Stimulated activated CD8-positive, alpha-beta memory T cell treated with anti-CD3 and anti-CD28 coated beads, Interleukin-4, amount 100 ng/mL, for 1 hour (primary cell): ENCODE measurements at places on chromosomes 7 and 10.

GRCh38 chr10:92729886-92730285, 40.1 kb downstream of the HHEX start:
- no peak for DNase-seq

DNA sequence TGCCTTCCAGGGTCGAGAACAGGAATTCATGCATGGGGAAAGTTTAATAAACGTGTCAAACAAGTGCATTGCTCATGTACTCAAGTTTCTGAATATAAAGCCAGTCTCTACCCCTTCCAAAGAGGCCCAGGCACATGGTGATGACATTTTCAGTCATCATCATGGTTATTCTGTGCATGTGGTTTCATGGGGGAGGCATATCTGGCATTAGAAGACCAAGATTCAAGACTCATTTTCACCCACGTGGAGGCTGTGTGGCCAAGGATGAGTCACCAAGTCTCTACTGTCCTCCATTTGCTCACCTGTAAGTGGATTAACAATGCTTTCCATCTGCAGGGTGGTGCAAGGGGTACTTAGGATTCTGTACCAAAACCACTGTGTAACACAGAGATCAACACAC, 34.0 kb upstream of the CNPY1 start:
- DNase-seq: no peak

DNA sequence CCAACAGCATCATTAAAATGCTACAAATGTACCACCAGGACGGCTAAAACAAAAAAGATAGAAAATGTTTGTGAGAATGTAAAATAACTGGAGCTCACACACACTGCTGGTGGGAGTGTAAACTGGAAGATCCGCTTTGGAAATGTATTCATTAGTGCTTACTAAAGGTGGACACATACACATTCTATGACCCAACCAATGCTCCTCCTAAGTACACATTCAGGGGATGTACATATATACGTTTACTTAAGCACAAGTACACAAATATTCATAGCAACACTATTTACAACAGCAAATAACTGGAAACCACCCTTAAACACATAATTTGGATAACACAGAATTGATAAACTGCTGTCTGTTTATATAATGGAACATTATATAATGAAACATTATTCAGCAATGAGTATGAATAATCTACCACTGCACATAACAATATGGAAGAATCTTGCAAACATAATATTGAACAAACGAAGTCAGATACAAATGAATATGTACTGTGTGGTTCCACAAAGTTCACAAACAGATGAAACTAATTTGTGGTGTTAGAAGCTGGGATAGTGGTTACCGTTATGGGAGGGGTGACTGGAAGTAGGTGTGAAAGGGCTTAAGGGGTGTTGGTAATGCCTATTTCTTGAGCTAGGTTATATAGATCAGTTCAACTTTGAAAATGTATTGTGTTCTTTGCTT, 52.1 kb downstream of the STRA8 start:
- no peak for DNase-seq

DNA sequence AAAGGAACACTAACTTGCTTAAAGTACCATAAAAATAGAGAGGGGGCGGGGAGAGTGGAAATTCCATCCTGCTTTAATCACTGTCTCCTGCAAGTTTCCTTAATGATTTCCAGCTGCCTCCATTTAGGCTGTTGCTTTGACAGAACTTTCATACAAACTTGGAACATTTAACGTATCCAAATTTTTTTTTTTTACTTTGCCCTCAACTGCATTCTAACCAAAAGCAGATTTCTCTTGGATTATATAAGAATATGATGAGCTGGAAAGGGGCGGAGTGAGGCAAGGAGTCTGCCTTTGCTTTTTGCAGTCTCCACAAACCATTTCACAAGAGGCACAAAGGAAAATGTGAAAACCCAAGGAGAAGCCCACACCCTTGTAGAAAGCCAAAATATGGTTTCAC, 46.6 kb upstream of the COL1A2 start:
- no peak for DNase-seq

DNA sequence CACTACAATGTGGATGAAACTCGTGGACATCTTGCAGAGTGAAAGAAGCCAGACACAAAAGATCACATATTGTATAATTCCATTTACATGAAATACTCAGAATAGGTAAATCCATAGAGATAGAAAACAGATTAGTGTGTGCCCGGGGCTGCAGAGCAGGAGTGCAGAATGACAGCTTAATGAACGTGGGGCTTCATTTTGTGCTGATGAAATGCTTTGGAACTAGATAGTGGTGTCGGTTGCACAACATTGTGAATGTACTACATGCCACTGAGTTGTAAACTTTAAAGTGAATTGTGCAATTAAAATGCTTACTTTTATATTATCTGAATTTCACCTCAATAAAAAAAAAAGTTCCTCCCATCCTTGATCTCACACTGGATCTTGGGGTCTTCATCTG, 31.8 kb upstream of the CARD11 start:
- DNase-seq: no peak

DNA sequence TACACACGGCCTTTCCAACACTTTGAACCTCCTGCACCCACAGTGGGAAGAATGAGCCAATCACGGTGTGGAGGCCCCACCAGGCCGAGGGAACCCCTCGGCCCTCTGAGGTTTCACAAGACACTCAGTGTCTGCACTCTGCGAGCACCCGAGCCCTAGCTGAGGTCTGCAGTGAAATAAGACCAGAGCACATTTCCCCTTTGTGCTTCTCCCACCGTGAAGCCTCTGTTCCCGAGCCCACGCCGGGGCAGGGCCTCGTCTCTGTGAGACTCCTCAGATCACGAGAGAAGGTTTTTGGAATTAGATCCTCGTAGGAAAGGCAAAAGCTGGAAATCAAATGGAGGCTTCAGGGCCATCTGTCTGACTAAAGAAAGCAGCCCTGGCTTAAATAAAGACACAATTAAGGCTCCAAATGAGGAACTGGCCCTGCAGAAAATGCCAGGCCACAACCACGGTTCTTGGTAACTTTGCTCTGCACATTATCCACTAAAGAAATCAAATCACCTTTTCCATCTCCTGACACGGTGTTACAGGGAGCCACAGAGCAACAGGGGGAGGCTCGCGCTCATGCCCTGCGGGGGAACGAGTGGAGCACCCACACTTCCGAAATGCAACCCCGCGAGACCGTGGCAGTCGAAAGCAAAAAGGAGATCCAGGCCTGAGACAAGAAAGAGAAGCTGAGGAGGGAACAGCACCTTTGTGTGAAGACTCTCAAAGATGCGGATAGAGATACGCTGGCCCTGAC, 43.7 kb downstream of the FAM53B start:
- DNase-seq: no peak

DNA sequence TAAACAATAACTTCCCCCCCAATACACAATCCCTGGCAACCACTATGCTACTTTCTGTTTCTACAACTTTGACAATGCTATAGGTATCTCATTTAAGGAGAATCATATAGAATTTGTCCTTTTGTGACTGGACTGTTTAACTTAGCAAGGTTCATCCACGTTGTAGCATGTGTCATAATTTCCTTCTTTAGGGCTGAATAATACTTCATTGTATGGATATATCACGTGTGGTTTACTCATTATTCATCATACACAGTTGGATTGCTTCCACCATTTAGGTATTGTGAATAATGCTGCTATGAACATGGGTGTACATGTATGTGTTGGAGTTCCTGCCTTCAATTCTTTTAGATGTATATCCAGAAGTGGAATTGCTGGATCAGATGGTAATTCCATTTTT, 111.0 kb downstream of the LMBR1 start:
- no peak for DNase-seq

DNA sequence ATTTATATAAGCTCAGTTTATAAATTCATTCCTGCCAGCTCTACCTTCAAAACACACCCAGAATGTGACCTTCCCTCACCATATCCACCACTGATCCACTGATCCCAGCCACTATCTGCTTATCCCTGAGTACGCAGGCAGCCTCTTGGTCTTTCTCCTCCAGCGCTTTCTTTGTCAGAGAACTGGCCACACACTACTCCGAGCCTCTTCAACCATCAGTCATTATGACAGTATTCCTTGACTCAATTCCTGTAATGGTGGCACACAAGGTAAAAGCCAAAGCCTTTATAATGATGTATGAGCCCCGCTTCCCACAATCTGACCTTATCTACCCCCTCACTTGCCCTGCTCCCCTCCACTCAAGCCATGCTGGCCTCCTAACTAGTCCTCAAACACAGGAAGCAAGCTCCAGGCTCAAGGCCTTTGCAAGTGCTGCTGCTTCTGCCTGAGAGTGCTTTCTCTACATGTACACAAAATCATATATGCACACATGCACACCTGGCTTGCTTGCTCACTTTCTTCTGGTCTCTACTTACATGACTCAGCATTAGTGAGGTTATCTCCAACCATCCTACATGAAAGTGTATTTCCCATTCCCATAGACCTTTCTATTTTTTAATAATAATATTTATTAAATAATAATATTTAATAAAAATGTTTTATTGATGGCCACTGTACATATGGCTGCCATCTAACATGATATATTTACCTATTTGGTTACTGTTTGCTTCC, 150.4 kb upstream of the FEZF1 start:
- DNase-seq: no peak

GRCh38 chr7:1431634-1432380, 27.5 kb downstream of the MICALL2 start:
- DNase-seq: no peak

DNA sequence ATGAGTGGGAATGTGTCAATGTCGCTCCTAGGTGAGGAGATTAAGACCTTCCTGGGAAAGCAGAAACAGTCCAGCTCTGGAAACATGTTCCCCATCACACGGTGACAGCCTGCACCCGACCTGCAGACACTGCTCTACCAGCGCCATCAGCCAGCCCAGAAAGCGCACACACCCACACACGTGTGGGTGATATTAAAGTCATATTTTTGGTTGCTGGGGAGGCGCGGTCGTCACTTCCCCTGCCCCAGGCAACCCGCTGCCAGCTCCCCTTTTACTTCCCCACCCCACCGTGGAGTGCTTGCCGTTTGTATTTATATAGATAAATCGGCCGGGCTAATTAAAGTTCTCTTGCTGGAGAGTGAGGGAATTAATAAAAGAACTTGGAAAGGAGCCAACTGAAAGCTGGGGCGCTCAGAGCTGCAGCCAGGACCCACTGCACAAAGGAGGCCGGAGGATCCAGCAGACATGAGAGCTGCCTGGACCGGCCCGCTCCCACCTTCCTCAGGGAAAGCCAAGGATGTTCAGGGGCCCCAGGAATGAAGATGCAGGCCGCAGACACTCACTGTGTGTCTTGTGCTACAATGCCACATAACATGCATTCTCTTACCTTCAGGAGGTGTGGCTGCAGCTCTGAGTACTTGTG, 145.2 kb upstream of the UNC5B start:
- no peak for DNase-seq

DNA sequence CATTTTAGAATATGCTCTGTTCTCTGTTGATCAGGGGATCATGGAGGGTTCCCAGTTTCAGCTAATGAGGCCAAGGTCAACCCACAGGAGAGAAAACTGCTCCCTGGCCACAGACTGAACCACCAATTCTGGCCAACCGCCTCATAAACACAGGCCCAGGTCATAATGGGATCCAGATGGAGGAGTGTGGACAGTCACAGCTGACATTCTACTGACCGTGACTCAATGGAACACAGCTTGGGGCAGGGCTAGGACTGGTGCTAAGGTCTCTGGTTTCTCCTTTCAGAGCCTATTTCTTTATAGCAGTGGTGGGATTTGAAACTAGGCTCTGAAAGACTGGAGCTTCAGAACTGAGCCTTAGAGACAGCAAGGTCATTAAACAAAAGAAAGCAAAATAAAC, 68.3 kb downstream of the HIPK2 start:
- no peak for DNase-seq

GRCh38 chr10:133127291-133128125, 32.5 kb upstream of the KNDC1 start:
- DNase-seq: no peak

DNA sequence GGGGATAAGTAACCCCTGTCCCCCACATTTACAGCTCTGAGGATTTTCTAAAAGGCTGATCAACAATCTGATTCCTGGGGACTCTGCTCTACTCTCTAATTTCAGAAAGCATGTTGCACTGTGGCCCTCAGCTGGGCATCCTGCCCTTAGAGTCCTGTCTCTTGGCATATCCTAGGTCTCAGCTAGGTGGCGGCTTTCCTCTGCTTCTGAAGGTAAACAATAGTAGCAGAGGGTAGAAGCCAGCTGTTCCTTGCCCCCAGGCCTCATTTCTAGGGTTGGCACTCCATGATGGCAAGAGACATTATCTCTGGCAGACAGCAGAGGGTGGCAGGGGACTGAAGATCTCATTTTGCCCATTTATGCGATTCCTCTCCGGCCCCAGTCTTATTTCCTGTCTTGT, 77.0 kb downstream of the ADCYAP1R1 start:
- DNase-seq: no peak

DNA sequence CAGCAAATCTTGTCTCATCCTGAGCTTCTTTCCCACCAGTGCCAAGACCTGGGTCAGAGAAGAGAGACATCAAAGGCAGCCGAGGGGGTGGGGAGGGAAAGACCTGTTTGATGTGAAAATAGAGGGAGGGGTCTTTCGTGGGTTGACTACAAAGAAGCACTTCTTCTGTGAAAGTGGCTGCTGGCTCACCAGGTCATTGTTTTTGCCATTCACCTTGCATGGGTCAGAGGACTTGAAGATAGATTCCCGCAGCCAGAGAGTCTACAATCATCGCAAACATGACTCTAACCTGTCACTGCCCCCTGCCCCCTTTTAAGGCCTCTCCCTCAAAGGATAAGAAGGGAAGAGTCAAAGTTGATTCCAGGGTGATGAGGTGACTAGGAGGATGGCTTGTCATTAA, 166.1 kb upstream of the BMPER start:
- DNase-seq: no peak

DNA sequence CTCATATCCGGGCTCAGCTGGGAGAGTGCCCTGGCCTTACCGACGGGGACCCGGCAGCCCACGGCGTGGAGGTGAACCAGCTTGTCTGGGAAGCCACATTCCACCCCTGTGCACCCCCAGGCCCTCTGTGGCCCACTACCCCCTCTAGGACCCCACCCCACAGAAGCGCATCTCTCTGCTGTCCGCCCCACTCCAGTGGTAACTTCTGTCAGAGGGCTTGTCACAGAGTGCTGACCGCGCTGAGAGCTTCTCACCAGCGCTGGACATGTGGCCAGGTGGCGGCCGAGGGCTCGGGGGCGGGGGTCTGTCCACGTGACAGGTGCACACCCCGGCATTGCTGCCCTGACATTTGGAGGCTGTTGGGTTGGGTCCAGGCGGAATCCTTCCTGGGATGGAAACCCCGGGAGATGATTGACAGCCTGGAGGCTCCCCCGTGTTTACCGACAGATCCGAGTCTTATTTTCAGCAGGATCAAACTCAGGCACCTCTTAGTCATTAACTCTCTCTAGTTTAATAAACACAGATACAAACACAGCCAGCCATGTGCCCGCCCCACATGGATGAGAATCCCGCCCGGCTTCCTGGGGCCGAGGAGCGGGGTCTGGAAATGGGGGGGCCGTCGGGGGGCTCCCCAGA, 5.1 kb downstream of the ELFN1 start:
- DNase-seq: no peak
